ENCODE measurements at places on chromosomes 6 and 20. TPM values are rescaled to one million over a fixed set of nuclear protein-coding genes. Genes with fewer than 3 reads are reported as not detected.

GRCh38 chr6:163831736-163832135 lies 417.2 kb downstream of the QKI start:
- DNase-seq, result no peak
- no peaks in the 10 kb centered on the region for H3K4me1 ChIP-seq
- no peak overlapping the region for H3K27ac ChIP-seq
- H3K4me3 ChIP-seq, result no peak overlapping the region

DNA sequence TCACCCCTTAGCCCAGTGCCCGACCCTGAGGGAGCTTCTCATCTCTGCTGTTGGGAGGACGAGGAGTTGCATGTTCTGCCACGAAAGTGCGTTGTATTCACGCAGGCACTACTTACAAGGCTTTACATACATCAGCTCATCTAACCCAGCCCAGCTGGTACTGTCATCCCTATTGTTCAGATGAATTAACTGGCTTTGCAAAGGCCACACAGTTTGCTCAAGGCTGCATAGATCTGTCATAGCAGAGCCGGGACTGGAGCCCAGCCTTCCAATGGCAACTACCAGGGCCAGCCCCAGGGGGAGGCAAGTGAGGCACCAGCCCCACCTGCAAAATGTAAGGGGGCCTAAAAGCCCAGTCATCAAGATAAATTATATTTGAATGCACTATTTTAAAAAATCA lies 257.6 kb downstream of the NFATC2 start:
- DNase-seq, result no peak
- no peaks in the 10 kb centered on the region for H3K27me3 ChIP-seq
- no peak overlapping the region for H3K27ac ChIP-seq
- H3K36me3 ChIP-seq, result no peaks in the 10 kb centered on the region
- H3K4me1 ChIP-seq, result no peaks in the 10 kb centered on the region
- no peak overlapping the region for H3K4me3 ChIP-seq

DNA sequence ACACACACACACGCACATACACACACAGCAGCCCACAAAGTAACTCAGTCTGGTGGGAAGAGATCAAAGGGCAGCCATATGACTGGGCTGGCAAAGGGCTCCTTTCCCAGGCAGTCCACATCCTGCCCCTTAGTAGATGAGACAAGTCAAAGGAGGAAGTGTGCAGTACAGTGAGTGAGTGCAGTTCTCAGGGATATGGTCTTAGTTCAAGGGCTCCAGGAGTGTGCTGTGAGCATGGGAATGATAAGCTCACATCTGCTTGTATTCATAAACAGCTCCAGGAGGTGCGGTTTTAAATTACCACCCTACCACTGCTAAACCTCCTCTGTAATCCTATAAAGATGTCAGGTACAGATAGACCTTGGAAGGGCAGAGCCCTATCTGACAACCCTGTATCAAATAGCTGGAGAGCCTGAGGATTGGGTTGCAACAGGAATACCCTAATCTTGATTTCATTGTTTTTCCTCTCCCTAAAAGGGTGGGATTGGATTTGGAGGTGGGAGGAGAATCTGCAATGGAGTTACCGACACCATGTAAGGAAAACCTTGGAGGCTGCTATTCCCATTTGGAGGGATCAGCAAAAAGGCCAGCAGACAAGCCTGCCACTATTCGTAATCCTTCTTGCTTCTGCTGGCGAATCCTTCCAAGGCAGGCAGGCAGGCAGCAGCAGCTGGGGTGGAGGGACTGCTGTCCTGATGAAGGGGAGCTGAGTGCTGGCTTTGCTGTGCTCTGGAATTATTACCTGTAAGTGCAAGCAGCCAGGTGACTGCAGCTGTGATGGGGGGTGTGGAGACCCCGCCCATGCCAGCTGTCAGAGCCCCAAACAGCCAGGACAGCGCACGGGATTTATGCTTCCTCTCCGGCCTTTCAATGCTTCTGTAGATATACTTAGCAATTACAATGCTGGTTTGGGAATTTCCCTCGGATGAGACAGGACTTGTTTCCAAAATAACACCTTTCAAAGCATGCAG lies 342.7 kb downstream of the PRL start:
- peak overlapping the region; percentile 82 for H3K27ac ChIP-seq
- peaks cover 38% of the 10 kb centered on the region for H3K4me1 ChIP-seq
- DNase-seq, result no peak
- H3K4me3 ChIP-seq, result peak overlapping the region; percentile 35
- H3K27me3 ChIP-seq, result no peaks in the 10 kb centered on the region
- no peaks in the 10 kb centered on the region for H3K36me3 ChIP-seq

GRCh38 chr6:168562576-168563151 lies 121.7 kb downstream of the SMOC2 start:
- no peaks in the 10 kb centered on the region for H3K36me3 ChIP-seq
- no peak for DNase-seq
- H3K4me3 ChIP-seq, result no peak overlapping the region
- peaks cover 12% of the 10 kb centered on the region for H3K4me1 ChIP-seq

DNA sequence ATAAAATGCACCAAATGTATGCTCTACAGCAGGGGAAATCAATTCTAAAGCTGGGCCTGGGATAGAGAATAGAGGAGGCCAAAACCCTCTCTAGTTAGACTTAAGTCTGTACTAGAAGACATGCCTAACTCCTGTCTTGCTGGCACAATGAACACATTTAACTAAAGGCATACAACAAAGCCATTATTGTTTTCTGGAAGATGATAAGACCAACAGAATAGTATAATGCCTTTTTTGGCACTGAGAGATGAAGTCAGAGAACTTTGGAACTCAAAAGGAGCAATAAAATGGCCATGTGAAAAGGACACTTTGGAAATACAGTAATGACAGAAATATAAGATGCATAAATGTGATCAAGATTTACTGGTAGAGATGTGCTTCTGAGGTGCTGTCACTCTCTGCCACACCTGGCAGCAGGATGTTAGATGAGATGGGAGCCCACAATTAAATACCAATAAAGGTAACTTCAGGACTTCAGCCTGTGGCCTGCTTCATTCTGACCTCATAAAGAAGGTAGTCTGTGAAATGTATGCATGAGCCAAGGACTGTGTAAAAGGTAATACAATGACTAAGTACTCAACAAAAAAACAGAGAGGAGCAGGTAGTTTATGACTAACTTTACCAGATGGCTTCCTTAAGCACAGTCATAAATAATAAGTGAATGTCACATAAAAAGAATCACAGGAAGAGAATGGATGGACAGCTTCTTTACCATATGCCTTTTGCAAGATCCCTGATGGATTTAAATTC lies 333.4 kb downstream of the BCKDHB start:
- H3K27me3 ChIP-seq, result no peaks in the 10 kb centered on the region
- no peaks in the 10 kb centered on the region for H3K4me1 ChIP-seq
- no peak overlapping the region for H3K4me3 ChIP-seq
- DNase-seq, result no peak

DNA sequence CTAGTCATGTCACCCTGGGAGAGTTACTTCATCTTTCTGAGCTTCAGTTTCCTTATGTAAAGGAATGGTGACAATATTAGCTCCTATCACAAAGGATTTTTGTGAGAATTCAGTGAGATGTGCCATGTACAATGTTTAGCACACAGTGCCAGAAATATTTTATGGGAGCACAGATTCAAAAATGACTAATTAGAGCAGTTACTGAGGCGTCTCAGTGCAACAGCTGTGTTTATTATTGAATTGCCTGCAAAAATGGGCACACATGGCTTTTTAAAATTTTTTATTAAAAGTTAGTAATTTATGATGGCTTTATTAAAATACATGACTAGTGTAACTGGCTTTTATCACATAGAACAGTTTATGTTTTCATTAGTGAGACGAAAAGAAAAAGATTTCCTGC lies 134.3 kb upstream of the AHI1 start:
- DNase-seq, result no peak
- H3K27ac ChIP-seq, result no peak overlapping the region
- no peaks in the 10 kb centered on the region for H3K4me1 ChIP-seq

DNA sequence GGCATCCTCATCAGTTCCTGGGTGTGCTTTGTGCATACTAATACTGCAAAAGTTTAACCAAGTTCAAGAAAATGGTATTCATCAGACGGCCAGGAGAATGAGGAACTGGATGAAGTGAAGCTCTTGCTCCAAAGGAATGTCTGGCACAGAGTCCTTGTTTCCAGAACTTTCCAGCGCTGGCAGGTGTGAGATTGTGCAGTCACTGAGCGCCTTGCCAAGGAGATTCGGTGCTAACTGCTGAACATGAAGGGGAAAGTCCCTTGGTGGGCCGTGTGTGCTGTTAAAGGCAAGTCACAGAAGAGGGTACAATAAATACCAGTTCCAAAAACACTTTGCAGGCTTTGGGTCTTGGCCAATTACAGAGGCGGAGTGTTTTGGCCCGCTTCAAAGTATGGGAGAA lies 262.3 kb upstream of the SOX4 start:
- no peak overlapping the region for H3K4me3 ChIP-seq
- DNase-seq, result peak; percentile 74
- H3K36me3 ChIP-seq, result no peaks in the 10 kb centered on the region
- no peak overlapping the region for H3K27ac ChIP-seq
- H3K4me1 ChIP-seq, result peaks cover 14% of the 10 kb centered on the region

DNA sequence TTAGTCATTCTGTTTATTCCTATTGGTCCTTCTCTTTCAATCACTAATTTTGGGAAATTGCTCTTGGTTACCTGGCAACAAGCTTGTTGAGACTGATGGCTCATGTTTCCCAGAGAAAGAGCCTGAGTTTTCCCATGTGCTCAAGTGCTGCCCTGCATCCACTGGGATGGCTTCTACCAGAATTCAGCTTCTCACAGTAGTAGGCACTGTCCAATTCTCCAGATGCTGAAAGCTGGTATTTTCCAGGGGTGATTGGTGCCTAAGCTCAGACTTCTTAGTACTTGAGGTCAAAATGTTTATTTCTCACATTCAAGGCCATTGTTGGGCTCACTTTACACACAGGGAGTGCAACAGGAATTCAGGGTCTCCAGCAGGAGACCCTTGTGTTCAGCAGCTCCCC lies 29.1 kb upstream of the SLC2A12 start:
- no peaks in the 10 kb centered on the region for H3K27me3 ChIP-seq
- no peak overlapping the region for H3K27ac ChIP-seq
- H3K4me3 ChIP-seq, result no peak overlapping the region
- DNase-seq, result no peak

DNA sequence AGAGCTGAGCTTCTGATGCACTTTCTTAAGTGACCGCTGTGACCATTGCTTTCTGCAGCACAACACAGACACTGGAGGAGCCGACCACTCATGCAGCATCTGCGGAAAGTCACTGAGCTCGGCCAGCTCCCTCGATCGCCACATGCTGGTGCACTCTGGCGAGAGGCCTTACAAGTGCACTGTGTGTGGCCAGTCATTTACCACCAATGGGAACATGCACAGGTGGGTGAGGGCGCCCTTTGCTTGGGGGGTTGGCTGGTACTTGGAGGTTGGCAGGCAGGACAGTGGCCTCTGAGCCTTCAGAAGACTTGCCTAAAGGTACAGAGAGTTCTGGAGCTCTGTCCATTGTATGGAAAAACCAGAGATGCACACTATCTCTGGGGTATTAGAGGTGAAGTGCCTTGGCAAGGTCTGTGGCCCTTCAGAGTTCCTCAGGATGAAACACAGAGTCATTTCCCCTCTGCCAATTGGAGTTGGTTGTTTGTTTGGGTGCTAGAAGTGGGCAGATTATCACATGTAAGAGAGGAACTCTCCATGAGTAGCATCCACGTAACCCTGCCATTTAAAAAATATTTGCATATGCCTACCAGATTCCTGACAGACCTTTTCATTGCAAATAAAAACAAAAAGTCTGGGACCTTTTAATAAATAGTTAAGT lies 81.5 kb downstream of the RREB1 start:
- no peaks in the 10 kb centered on the region for H3K4me1 ChIP-seq
- no peaks in the 10 kb centered on the region for H3K27me3 ChIP-seq
- no peak overlapping the region for H3K27ac ChIP-seq

- no peaks in the 10 kb centered on the region for H3K36me3 ChIP-seq
- H3K4me3 ChIP-seq, result no peak overlapping the region
- H3K27me3 ChIP-seq, result no peaks in the 10 kb centered on the region
- H3K27ac ChIP-seq, result no peak overlapping the region
- no peaks in the 10 kb centered on the region for H3K4me1 ChIP-seq
- DNase-seq, result no peak
Measured at GRCh38 chr20:43751167-43752050, 24.6 kb upstream of the GTSF1L start.

DNA sequence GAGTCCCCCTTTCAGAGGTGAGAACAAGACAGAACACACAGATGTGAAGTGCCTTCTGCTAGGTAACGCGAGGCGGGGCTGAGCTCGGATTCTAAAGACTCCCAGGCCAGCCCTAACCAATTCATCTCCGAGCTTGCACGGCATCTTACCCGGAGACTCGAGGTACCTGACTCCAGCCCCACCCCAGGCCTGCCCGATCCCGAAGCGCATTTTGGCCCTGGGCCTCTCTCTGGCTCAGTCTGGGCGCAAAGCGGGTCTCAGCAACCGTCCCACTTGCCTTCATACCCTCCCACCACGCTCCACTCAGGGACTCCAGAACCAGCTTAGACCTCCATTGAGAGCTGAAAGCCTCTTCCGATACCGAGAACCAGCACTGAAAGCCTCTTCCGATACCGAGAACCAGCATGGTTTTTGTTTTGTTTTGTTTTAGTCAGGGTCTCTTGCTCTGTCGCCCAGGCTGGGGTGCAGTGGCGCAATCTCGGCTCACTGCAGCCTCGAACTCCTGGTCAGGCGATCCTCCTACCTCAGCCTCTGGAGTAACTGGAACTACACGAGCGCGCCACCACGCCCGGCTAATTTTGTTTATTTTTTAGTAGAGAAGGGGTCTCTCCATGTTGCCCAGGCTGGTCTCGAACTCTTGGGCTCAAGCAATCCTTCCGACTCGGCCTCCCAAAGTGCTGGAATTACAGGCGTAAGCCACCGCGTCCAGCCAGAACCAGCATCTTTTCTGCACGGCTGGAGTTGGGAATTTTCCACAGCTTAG lies 557 bp upstream of the DYNLRB1 start:
- H3K27ac ChIP-seq, result peak overlapping the region; percentile 94
- no peaks in the 10 kb centered on the region for H3K27me3 ChIP-seq
- DNase-seq, result peak; percentile 70
- H3K4me1 ChIP-seq, result peaks cover 50% of the 10 kb centered on the region

- no peak for DNase-seq
- H3K4me3 ChIP-seq, result no peak overlapping the region
- no peaks in the 10 kb centered on the region for H3K36me3 ChIP-seq
- H3K27me3 ChIP-seq, result no peaks in the 10 kb centered on the region
Measured at GRCh38 chr6:25028328-25028727, 92.6 kb upstream of the RIPOR2 start.

DNA sequence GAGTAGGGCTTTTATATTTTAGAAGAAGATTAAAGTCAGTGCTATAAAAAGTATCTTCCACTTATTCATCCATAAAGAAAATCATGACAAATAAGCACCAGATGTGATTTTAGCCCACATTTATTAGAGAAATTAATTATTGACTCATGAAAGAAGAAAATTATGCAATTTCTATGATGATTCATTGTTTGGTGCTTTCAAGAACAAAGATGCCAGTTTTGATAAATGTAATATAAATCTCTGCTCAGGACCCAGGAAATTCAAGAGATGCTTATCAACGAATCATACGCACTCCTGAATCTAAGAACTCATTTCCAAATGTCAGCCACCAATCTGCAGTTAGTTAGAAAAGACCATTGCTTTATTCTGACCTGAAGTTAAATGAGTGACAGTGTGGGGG lies 211.4 kb downstream of the ARHGAP18 start:
- peaks cover 15% of the 10 kb centered on the region for H3K4me1 ChIP-seq
- H3K4me3 ChIP-seq, result no peak overlapping the region
- H3K27me3 ChIP-seq, result no peaks in the 10 kb centered on the region
- H3K36me3 ChIP-seq, result no peaks in the 10 kb centered on the region
- DNase-seq, result no peak

Gene LBP
- total RNA-seq, result not detected

Gene LY6G6F
- not detected for total RNA-seq

Gene ARG1
- total RNA-seq, result not detected

Gene RCAN2
- total RNA-seq, result 9.1 TPM

Gene SEL1L2
- total RNA-seq, result 3.3 TPM

Gene RAB23
- 171 TPM for total RNA-seq

Gene PSORS1C2
- not detected for total RNA-seq

Measured in sigmoid colon (tissue), 7 donors.